ENCODE measurements at places on chromosomes 1 and 21.
A peak's percentile ranks its signal among the peaks of the same experiment; 100 is the strongest.

- peak; percentile 97 for DNase-seq
These were observed 14.8 kb upstream of the BTG2 start for GRCh38 chr1:203290261-203291089.

GRCh38 chr1:82455342-82455741 lies 654.6 kb downstream of the ADGRL2 start:
- no peak for DNase-seq

- DNase-seq = no peak
These were observed 52.4 kb upstream of the USP1 start for GRCh38 chr1:62384276-62385005.

DNA sequence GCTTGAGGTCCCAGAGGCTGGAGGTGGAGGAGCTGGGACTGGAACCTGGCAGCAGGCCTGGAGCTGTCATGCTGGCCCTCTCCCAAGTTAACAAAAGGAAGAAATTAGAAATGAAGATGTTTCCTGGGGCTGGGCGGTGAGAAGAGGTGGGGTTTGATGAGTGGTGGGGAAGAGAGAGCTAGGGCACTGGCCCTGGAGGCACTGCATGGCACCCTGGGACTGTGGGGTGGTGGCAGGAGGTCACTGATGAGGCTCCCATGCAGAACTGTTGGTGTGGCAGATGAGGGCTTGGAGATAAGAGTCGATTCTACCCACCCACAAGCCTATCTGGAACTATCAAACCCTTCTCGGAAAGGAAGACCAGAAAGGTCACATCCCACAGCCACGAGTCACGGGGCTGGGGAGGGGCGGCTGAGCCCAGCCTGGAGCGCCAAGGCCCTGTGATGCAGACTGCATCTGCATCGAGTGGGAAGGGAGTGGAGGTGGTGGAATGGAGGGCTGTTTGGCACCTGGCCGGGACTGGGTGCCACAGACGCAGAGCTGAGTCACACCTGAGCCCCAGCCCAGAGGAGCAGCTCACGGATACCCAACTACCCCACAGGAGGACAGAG lies 29.4 kb downstream of the MRPL37 start:
- DNase-seq = peak; percentile 12

DNA sequence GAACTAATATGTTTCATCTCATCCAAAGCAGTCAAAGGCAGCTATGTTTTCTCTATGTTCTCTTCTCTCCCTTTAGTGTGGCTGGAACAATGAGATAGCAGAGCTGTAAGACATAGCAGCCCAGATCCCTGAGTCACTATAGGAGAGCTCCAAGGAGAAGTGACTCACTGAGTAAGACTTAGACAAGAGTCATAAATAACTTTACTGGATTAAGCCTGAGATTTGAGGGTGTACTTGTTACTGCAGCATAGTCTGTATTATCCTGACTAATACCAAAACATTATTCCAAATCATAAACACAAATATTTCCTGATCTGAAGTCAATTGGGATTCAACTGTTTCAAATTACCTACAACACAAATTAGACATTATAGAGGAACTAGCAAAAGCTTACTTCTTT lies 3.9 kb downstream of the KRTAP19-8 start:
- no peak for DNase-seq

DNA sequence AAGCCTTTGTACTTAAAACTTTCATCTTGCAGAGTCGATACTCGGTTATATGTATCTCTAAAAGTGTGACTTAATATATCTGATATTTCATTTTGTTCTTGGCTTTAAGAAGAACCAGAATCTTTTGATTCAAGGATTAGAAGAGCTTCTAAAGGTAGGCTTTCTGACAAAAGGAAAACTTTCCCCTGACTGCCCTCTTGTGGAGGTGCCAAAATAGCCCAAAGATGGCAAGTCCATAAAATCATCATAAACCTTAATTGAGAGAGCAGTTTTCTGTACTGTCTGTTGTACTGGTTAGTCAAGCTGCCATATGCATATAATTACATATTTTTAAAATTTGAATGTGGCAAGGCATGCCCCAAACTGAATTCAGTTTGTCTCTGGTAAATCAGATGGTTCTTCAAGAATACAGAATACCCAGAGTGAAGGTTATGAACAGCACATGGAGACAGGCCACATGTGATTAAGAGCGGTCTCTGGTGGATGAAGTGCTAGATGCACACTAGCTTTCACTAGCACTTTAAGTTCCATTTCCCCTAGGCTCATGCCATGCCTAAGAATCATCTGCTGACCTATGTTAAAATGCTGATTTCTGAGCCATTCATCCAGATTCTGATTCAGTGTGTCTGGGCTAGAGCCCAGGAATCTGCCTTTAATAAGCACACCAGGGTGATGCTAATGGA lies 27.7 kb upstream of the ELAVL4 start:
- no peak for DNase-seq

GRCh38 chr21:44529011-44529421 lies 11.0 kb downstream of the KRTAP10-1 start:
- no peak for DNase-seq

- no peak for DNase-seq
These were observed 652 bp upstream of the GPX7 start for GRCh38 chr1:52601519-52601918.

- no peak for DNase-seq
These were observed 126.9 kb upstream of the ERRFI1 start for GRCh38 chr1:8152731-8153702.

DNA sequence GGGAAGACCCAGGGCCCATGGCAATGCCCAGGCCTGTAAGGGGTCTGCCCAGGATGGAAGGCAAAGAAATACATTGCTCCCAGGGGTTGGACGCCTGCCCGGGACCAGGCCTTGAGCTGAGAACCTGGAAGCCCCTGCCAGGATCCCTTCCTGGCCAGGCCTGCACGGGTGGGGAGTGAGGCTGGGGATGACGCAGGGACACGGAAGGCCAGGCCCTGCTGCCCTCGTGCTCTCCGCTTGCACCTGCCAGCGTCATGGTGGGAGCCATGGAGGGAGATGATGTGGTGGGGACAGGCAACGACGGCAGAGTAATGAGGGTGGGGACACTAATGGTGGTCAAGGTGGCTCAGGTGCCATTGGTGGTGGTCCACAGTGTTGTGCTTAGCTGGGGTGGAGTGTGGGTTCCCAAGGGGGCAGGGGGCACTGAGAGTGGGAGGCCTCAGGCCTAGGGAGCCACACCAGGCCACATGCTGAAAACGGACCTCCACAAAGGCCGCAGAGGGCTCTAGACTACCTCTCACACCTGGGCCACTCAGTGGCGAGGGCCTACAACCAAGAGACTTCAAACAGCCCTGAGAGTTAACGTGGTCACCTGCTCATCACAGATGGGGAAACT lies 4.3 kb downstream of the HES3 start:
- no peak for DNase-seq

DNA sequence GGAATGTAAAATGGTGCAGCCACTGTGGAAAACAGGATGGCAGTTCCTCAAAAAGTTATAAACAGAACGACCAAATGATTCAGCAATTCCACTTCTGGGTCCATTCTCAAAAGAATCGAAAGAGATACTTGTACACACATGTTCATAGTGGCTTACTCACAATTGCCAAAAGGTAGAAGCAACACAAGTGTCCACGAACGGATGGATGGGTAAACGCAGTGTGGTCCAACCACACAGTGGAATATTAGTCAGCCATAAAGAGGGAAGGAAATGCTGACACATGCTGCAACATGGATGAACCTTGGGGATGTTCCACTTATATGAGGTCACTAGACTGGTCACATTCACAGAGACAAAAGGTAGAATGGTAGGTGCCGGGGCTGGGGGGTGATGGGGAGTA lies 5.3 kb downstream of the KRTAP10-1 start:
- no peak for DNase-seq

DNA sequence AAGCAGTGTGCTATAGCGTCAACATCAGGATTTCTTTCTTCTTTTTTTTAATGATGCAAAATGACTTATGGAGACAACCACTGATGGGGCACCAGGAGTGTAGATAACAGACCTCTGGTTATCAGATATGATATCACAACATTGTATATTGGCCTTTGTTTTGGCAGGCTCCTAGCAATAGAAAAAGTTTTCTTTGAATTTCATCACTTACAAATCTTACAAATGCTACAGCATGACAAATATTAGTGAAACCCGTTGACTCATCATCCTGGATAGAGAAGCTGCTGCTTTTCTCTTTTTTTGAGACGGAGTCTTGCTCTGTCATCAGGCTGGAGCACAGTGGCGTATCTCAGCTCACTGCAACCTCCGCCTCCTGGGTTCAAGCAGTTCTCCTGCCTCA lies 92.9 kb downstream of the LTN1 start:
- DNase-seq = no peak

DNA sequence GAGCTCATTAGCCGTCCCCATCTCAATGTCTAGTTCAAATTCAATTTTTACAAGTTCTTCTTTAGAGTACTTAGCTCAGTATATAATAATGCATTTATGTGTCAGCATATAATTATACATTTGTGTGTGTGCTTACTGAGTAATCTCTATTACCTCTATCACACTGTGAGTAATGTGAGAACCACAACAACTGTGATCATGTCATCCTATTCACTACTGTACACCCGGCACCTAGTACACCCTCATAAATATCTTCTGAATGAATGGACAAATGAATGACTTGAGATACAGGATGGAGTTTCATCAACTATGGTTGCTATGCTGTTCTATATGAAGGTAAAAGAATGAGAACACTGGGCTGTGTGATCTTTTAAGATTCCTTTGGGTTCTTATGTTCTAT lies 124.0 kb downstream of the GPATCH2 start:
- no peak for DNase-seq

DNA sequence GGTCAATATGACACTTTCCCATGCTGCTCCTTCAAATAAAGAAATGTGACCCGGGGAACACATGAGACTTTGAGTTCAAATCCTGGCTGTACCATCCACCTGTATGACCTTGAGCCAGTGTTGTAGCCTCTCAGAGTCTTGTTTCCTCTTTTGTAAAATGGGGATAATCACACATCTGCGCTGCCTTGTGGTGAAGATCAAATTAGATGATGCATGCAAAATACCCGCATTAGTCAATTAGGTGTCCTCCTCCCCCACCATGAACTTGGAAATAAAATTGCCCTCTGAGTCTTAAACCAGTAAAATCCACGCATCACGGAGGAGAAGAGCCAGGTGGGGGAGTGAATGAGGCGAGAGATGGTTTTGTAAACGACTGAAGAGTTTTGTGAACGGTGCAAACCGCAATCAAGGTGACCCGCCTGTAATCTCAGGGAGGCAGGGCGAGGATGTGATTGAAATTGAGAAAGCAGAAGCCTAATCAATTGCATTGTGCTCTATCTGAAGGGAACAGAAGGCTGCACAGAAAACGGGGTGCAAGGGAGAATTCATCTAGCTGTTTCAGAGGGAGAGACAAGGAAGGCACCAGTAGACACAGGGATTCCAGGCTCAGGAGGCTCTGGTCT lies 5.8 kb upstream of the AHDC1 start:
- no peak for DNase-seq

GRCh38 chr1:117001254-117001927 lies at the start of gene CD101:
Gene CD101 (plus strand): TSS chr1:117001760. CDS start chr1:117001818, 58 bp downstream.
- no peak for DNase-seq

- no peak for DNase-seq
These were observed 150.0 kb downstream of the ADGRL2 start for GRCh38 chr1:81950591-81951244.

DNA sequence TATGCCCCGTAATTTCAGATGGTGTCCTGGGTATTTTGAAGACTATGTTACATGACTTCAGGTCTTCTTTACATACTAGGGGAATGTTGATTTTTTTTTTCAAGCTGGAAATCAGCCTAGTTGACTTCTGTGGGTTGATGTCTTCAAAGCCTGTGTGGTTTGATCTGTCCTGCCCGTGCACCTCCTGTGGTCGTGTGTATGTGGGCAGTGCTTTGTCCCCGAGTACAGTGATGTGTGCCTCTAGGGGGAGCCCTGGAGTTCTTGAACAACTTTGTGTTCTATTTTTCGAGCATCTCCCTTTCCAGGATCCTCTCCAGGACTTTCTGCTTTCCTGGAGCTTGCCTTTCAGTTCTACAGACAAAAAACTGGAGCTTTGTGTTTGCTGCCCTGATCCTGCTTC lies 28.9 kb downstream of the OBSCN start:
- DNase-seq = no peak

Data from activated T-helper 9 cell treated with anti-CD3 and anti-CD28 coated beads, Interleukin-2, amount 50 U/mL, for 16 hours (primary cell).